ENCODE measurements at places on chromosomes 3 and 15.

GRCh38 chr15:29731865-29732264 is 90.4 kb downstream of the TJP1 start:
- DNase-seq: no peak

- DNase-seq: no peak
Observed at GRCh38 chr15:43998607-43999006, 171.8 kb downstream of the WDR76 start.

DNA sequence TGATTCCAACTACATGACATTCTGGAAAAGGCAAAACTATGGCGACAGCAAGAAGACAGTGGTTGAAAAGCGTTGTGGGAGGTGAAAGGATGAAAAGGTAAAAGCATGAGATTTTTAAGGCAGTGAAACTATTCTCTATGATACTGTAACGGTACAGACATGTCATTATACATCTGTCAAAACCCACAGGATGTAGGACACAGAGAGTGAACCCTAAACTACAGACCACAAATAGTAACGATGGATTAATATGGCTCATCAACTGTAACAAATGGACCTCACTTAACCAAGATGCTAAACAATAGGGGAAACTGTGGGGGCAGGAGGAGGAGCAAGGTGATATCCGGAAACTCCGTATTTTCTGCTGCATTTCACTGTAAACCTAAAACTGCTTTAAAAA is 39.1 kb downstream of the MYO9A start:
- DNase-seq: no peak

GRCh38 chr15:42584031-42584765 is 8.8 kb downstream of the STARD9 start:
- DNase-seq: no peak

- no peak for DNase-seq
Observed at GRCh38 chr3:148372206-148372875, 325.4 kb upstream of the AGTR1 start.

GRCh38 chr3:72661115-72661457 is 187.2 kb downstream of the SHQ1 start:
- no peak for DNase-seq

GRCh38 chr15:39471785-39472574 is 108.9 kb upstream of the THBS1 start:
- DNase-seq: no peak

DNA sequence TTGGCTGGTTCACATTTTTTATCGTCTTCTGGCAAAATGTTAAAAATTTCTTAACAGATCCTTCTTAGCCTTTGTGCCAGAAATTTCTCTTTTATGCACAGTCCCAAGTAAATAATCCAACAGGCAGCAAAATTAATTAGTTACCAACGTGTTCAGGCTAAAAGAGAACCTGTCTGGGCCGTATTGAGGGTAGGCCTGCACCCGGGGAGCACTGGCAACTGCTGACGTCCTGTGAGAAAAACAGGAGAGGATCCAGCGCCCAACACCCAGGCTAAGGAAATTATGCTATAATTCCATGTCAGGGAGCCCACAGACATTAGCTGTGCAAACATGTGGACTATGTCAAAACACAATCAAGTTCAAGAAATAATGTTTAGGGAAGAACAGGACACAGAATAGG is 30.7 kb upstream of the CSTA start:
- DNase-seq: no peak

GRCh38 chr3:39108200-39108710 is 775 bp downstream of the TTC21A start:
- DNase-seq: peak; percentile 6

DNA sequence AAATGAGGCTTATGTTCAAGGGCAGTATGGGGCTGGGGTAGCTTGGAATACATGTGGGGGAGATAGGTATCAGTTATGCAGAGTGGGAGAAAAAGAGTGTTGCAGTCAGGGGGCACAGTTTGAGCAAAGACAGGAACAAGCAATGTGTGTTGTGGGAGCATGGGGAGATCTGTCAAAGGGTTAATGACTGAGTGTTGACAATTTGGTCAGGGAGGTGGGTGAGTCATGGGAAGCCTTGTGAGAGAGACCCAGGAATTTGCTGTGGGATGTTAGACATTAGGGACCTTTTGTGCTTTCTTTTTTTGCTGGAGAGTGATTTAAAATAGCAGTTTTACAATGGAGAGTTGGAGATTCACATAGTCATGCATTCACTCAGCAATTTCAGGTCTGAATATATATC is 221.6 kb upstream of the NR2E3 start:
- DNase-seq: no peak

DNA sequence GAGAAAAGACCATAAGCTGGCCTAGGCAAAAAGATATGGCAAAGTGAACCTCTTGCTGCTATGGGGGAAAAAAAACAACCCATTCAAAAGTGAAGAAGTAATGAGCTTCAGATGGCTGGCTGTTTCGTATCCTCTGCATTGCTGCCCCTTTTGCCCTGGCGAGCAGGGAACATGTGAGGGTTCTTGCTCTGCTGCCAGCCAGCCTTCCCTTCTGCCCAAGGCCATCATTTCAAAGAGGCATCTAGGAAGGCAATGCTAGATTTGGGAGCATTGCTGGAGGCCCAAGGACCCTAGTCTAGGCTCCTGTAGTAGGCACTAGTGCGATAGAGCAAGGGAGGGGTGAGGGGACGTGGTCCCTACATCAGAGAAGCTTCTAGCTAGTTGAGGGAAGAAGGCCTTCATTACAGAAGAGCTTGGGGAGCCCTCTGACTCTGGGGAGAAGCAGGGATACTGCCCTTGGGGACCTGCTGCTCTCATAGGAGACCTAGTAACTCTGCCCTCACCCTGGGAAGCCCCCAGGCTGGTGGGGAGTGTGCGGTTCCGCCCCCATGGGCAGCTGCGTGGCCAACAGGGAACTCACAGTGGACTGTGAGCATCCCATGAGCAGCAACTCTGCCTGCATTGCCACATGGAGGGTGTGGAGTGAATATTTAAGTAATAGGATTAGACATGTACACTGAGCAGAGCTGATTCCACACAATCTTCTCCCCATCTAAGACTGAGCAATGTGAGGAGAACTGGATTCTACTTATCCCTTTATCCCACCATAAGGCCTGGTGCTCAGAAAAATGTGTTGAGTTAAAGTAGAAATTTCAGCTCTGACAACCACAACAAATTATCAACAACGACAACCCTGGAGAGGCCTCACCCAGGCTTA is 21.3 kb downstream of the ITGA11 start:
- DNase-seq: no peak

GRCh38 chr15:46301291-46301690 is 666.5 kb downstream of the SQOR start:
- DNase-seq: no peak

GRCh38 chr15:26438718-26439117 is 334.1 kb downstream of the GABRB3 start:
- DNase-seq: no peak

DNA sequence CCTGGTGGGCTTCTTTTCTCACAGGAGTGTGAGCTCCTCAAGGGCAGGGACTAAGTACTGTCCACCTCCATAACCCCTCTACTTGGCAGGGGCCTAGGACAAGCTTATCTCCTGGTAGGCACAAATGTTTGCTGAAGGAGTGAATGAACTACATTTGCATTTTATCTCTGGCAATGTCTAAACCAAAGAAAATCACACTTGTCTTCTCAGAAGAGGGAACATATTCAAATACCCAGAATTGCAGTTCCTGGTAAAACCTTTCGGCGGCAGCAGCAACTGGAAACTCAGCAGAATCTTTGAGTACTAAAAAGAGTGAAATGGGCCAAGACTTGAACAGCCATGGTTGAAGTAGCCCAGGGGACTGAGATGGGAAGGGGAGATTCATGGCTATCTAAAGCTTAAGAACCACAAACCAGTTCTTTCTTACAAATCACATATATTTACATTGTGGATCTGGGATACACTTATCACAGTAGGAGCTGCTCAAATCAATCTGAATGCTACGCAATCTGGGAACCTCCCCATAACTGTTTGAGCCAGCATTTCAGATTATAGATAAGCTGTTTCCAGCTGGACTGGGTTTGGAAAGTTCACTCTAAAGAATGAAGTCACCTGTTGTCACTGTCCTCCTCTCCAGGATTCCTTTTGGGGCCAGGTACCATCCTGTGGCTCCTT is 18.7 kb upstream of the PTPN9 start:
- DNase-seq: no peak

DNA sequence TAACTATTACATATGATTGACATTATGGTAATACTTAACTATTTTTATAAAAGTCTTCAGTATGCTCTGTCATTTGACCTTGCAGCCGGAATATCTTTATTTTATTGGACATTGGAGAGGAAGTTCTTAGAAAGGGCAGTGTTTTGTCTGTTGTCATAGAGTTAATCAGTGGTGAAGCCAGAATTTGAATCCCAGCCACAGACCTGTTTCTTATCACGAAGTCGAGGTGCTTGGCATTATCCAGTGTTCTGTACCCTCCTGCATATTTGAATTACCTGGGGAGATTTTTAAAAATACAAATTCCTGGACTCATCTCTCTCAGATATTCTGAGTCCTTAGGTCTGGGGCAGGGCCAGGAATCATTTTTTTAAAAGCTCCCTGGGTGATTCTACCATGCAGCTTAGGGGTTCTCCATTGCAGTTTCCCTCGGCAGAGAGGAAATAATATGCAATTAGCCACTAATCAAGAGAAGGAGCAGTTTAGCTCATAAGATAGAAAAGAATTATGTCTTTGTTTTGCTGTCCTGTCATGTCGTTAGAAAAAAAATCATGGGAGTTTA is 195.6 kb upstream of the CFAP20DC start:
- DNase-seq: no peak

GRCh38 chr3:46429250-46429649 is 22.2 kb downstream of the CCRL2 start:
- DNase-seq: no peak

DNA sequence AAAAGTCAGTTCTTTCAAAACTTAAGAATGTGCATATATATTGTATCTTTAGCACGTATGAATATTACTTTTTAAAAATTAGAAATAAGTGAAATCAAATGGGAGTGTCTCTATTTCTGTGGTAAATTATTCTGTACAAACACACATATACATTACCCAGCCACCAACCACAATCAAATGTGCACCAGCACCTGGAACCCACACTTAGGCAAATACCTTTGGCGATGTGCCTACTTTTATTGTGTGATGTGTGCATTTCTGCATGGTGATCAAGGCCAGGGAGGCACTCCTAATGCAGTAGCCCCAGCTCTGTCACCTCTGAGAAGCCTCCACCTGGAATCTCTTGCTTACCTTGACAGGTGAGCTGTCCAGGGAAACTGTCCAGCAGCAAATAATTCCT is 76.9 kb downstream of the PIK3R4 start:
- no peak for DNase-seq

DNA sequence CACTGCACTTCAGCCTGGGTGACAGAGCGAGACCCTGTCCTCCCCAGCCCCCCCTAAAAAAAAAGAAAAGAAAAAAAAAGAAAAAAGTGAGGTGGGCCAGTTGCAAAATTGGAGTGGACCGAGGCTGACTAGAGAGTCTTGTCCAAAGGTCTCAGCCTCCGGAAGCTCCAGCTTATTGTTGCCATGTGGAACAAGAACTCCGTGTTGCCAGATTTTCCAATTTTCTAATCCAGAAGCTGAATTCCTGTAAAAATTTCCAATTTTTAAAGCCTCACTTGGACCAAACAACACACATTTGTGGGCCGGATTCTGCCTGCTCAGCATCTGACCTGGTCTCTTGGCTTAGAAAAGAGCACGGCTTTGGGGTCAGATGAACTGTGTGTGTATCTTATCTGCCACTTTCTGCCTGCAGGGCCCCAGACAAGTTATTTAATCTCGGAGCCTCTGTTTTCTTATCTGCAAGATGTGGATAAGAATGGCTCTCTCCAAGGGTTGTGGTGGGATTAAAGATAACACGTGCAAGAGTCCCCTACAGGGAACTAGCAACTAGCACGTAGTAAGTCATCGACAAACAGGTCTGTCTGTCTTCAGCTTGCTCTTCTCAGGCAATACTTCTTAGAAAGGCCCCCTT is 73.7 kb upstream of the TLE3 start:
- DNase-seq: no peak

DNA sequence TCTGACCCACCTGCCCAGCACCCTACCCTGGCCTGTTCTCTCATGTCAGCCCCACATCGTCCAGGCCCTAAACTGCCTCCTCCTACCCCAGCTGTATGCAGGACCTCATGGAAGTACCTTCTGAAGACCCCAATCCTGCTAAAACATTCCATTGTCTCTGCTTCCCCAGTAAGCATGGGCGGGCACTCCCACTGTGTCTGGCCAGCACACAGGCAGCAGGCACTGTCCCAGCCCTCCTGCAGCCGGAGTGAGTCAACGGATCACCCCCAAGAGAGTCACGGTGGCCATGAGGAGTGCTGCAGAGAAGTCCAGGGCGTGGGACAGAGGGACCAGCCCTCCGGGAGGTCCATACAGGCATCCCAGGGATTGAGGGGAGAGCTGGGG is 36.4 kb upstream of the SLCO2A1 start:
- DNase-seq: no peak

- DNase-seq: no peak
Observed at GRCh38 chr15:72339777-72340177, 19.8 kb upstream of the CELF6 start.

DNA sequence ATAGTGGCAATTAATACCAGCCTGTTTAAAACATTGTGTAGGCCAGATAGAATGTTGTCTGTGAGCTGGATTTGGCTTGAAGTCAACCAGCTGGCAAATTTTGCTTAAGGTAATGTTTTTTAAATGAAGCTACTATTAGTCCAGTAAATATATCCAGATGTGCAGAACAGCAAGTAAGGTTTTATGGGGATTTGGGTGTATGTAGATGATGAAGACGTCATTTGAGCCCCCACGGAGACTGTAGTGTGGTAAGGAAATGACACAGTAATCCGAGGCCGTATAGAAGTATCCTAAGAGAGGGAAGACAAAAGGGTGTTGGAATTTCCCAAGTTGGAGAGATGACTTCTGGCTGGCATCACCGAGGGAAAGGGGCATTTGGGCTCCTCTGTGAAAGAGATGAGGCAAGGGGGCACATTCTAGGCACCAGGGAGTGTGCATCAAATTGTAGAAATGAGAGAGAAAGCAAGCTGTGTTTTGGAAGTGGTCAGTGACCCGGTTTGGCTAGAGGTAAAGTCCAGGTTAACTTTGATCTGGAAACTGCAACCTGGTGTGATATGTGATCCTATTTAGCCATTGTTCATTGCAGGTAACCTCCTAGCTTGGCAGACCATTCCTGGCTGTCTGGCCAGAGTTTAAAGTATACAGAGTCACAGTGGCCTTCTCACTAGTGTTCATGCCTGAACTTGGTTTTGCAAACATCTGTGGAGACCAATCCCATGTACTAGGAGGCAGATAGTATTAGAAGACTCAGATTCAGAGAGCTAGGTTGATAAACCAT is 104.2 kb downstream of the ITPR1 start:
- DNase-seq: no peak

DNA sequence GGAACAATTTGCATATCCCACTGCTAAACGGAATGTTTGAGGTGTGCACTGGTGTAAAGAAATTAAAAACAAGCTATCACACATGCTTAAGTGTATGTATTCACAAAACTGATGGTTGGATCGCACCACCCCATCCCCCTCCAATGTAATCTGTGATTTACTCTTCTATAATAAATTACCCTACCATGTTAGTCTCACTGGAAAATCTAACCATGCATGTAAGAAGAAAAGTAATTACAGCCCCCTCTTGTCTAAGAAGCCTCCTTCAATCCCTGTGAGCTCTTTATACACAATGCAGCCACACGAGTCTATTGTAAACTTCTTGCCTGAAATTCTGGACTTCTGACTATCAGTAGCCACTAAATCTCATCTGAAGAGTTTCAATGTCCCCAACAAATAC is 173.6 kb downstream of the ZBTB20 start:
- no peak for DNase-seq

Measured in KG1 (cell line).